SJCRH30 (cell line): ENCODE measurements at places on chromosomes 6 and 20. TPM values are rescaled to one million over a fixed set of nuclear protein-coding genes. Genes with fewer than 3 reads are reported as not detected.

SCUBE3 gene
- total RNA-seq: 0.28 and 0.36 TPM in 2 replicates

ELOVL4 gene
- total RNA-seq: 8.7 and 9.6 TPM in 2 replicates

CALHM5 gene
- total RNA-seq: 2.4 and 2.6 TPM in 2 replicates

RAB44 gene
- total RNA-seq: not detected in 2 replicates

MLIP gene
- 2.8 TPM in 2 replicates for total RNA-seq

PRDM13 gene
- not detected in 2 replicates for total RNA-seq

SLC17A1 gene
- total RNA-seq: not detected in 2 replicates

MAS1 gene
- total RNA-seq: 0.04 TPM in 1 of 2 replicates, not detected in the other

TUBB1 gene
- 0.03 TPM in 1 of 2 replicates, not detected in the other for total RNA-seq

SLC13A3 gene
- total RNA-seq: not detected in 2 replicates

DNA sequence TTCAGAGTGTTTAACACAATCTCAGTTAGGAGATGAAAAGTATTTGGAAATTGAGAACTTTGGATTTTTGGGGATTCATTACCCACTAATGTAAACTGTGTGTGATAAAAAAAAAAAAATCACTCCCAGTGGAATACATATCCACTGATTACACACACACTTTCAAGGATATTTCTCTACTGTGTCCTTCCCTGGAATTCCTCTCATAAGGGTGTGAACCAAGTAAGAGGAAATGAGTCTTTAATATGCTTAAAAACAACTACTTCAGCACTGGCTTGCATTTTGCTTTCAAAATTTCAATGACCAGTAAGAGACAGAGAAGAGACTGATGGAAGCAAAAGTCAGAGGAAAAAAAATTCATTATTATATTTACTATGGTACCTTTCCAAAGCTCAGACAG, 24.5 kb upstream of the MYCT1 start:
- no peak for DNase-seq

- no peak for DNase-seq
These were observed 93.1 kb downstream of the RREB1 start for GRCh38 chr6:7200598-7201443.

DNA sequence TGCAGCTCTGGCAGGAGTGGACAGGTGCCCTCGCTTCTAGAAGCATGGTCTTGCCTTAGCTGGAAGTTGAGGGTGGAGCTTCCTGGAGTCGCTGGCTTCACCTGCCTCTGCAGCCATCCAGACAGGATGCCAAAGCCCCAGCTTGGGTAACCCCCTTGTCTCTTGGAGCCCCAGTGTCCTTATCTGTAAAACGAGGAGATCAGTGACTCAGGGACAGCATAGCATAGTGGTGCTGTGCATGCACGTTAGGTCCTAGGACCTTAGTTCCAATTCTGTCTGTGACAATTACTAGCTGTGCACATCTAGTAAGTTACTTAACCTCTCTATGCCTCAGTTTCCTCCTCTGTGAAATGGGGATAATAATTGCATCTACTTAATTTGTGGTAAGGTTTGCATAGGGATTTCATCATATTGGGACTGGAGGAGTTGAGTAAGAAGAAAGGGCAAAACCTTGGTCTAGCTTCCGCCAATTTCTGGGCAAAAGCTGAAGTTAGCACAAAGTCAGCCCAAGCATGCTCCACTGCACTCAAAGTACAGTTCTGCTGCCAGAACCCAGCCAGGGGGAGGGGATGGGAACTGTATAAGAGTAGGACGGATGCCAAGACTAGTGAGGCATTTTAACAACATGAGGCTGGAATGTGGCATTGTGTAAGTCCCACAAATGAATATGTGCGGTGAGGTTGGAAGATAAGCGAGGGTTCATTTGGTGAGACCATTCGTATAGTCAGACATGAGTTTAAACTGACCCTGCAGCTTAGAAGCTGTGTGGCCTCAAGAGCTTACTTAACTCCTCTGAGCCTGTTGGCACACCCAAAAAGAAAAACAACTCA, 24.5 kb downstream of the TOX2 start:
- DNase-seq: no peak

GRCh38 chr6:35086282-35086632, 54.9 kb downstream of the TCP11 start:
- DNase-seq: no peak

GRCh38 chr6:7893342-7893741, 17.2 kb downstream of the TXNDC5 start:
- DNase-seq: no peak

DNA sequence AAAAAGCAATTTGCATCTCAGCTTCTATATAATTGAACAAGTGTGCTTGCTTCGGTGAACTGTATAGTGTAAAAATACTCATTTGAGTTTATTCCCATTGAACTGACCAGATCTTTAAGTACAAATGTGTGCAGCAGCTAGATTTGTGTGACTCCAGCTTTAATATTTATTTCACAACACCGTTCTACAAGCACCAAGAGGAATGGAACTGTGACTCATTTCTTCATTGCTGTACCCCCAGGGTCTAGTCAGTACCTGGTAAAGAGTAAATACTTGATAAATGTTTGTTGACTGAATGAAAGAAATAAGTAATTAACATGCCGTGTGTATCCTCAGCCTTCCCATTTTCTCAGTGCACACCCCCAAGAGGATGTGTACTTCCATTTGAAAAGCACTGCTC, 464.8 kb downstream of the CBLN4 start:
- DNase-seq: no peak

DNA sequence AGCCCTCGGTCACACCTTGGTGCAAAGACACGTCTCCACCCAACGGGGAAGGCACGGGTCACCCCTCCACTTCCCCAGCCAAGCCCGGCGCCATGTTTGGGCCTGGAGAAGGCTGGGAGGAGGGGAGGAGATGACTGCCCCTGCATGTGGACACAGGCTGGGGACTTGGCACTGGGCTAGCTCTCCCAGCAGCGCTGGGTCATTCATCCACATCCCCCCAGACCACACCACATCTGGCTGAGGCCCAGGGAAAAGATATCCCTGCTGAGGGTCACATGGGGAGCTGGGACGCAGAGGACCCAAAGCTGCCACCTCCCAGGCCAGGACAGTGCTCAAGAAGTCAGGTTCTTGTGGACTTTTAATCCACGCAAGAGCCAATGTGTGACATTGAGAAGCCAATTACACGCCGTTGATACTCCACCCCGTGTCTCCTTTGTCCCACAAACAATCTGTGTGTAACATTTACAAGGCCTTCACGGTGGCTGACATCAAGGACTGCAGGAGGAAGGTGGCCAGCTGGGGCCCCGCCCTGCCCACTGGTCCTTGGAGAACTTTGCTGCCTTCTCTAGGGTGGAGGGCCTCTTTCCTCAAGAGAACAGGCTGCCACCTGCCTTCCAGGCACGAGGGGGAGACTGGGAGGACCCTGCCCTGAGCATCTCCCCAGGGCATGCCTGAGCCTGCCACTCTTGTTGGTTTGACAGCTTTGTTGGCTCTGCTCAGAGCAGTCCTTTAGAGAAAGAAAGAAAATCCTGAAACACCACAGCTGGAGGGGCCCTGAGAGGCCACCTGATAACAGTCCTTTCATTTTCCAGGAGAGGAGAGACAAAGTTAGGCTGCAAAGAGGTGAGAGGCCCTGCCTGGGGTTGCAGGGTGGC, 5.3 kb upstream of the IP6K3 start:
- DNase-seq: no peak

- DNase-seq: no peak
These were observed 45.1 kb downstream of the OGFRL1 start for GRCh38 chr6:71333697-71334096.

DNA sequence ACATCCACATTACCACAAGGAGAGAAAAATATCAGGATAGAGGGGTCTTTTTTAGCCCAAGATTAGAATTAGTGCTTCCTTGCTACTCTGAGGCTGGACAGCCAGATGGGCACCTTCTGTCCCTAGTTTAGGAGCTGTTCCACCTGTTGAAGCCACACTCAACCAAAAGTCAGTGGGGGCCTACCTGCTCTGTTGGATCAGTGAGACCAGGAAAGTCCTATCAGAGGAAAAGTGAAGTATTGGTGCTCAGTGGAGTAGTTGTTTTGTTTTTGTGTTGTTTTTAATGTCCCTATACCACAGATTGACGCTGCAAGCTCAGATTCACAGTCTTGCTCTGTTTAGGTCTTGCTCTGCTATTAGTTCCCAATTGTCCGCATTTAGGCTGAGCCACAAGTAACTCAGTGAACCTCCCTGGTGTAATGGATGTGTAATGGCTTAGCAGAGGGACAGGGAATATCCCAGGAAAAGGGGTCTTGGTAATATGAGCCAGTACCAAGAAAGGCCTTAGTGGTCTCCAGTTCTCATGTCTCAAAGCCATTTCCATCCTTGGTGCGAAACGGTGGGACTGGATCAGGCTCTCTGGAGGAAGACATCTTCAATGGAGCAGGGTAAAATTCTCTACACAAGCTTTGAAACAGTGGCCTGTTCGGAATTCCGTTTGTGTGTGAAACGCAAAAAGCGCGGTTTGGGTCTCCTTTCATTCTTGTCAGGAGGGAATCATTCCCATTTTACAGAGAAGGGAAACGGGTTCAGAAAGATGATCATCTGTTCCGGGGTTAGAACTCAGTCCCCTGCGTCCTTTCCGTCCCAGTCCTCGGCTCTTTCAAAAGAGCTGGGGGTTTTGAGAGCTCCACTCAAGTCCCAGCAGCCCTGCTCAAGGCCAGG, 631 bp upstream of the PABPC1L start:
- DNase-seq: no peak

GRCh38 chr6:147621961-147622360, 113.5 kb downstream of the SAMD5 start:
- peak; percentile 21 for DNase-seq

DNA sequence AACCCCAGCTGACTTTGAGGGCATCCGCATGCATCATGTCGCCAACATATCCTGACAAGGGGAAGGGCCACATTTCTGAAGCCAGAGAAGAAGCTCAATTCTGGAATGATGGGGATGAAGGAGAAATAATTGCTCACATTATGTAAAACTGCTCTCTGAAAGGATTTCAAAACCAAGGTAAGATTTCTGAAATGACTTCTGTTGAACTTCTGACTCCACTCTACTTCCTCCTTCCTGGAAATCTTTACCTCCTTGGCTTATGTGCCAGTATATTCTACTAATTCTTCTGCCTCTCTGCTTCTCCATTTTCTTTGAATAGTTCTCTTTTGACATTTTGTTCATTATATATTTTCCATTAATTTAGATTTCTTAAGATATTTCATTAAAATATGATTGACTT, 31.9 kb downstream of the HLA-DPB1 start:
- no peak for DNase-seq

DNA sequence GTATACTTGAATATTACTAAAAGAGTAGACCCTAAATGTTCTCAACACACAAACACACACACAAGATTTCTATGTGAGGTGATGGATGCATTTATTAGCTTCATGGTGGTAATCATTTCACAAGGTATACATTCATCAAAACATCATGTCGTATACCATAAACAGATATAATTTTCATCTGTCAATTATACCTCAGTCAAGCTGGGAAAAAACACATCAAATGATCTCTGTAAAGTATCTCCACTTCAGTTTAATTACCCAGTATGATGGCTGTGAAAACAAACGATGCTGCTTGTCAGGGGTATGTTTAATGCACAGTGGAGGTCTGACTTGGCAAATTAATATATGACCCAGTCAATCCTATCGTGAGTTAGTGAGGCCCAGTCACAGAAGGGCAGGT, 157.2 kb downstream of the MTFR2 start:
- DNase-seq: no peak

GRCh38 chr20:14142964-14143627, 147.8 kb downstream of the MACROD2 start:
- no peak for DNase-seq

GRCh38 chr6:51450248-51450957, 631.7 kb downstream of the TFAP2B start:
- no peak for DNase-seq

DNA sequence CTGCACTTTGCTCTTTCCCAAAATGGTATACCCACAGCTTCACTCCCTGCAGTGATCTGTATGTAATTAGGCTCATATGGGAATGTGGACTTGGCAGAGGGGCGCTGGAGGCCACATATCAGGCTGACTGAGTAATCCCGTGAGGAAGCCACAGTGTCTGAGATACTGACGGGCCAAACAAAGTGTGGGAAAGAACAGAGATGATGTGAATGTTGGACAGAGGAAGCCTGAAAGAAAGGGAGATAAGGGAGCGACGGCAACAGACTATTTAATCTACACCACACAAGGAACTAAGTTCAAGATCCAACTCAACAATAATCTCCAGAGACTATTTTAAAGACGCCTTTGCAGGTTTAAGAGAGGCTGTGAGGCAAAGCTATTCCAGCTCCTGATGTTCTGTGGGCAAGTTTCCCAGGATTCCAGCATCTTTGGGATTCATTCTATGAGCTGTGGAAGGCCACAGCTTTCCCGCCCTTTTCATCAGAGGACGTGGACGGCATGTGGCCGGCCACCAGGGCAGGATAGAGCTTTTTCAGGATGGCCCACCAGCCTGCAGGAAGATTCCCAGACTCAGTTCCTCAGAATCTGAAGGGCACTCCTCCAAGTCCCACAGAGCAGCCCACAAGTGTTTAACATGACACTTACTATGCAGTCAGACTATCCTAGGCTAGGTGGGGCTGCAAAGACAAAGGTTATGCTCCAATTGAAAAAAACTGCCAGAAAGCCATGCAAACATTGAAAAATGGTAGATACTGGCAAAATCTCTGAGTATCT, 237.5 kb downstream of the ATXN1 start:
- DNase-seq: no peak

GRCh38 chr6:14012313-14013030, 87.7 kb downstream of the RNF182 start:
- no peak for DNase-seq

DNA sequence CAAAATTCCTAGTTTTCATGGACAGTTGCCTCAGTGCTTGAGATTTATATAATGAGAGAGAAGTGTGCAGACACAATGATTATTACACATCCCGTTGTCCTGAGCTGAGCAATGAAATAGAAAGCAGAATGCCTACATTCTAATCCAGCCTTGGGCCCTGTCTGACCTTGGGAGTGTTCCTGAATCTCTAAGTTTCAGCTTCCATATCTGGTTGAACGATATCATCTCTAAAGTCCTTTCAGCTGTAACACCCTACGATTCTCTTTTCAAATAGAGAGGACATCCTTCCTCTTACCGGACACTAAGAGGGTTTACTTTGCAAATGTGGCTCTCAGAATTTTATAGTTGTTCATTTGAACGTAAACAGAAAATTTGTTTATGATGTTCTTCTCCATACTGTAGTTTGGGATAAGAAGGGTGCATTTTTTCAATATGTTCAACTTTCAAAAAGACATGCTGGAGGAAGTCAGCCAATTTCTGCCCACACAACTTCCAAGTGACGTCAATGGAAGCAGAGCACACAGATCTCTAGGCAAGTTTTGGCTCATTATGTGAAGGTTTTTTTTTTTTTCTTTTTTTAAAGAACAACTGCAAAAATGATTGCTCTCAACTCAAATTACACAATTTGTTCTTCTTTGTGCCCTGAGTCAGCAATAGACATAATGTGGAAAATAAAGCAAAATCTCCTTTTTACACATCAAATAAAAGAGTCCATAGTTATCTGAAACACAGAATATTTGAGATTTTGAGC, 50.4 kb downstream of the PDE7B start:
- DNase-seq: no peak

GRCh38 chr6:150813319-150813992, 52.0 kb upstream of the MTHFD1L start:
- DNase-seq: peak; percentile 63

DNA sequence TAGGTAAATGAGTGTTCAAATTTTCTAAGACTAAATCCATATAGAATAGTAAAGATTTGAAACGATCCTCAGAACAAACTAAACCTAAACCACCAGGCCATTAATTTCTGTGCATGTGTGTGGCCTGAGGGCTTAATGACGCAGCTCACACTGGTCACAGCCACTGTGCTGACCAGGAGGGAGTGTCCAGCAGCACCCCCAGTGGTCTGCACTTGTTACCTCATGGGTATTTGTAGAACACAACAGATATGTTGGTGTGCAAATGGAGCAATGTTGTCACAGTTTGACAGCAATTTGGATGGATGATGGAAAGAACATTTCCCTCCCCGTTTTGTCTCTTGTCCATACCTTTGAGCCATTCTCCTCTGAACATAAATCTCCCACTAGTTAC, 122.4 kb upstream of the EXOC2 start:
- DNase-seq: peak; percentile 5
